NB4 (cell line): ENCODE measurements at places on chromosomes 6 and 20.

DNA sequence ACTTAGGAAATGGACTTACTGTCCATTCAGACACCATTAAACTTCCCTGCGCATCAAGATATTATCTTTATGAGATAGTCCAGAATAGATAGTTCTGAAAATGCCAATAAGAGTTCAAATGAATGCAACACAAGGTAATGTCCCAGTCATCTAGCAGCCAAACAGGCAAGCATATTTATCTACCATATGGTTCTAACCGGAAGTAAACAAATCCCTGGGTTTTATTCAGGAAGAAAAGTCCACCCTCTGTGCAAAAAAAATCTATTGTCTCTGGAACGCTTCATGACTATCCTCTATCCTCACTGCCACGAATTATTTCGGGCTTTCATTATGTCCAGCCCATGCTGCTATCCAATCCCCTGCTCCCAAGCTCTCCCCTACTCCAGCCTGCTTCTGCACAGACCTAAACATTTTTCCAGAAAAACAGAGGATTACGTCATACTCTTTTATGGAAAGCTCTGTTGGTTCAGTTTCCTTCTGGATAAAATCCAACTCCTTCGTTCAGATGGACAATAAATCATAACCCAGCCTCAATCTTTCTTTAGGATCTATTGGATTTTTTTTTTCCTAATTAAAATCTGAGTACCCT is 11.4 kb downstream of the PPIL6 start:
- no peak for DNase-seq

GRCh38 chr6:32984622-32985389 is 16.4 kb downstream of the BRD2 start:
- peak; percentile 91 for DNase-seq

- DNase-seq: peak; percentile 70
Measured at GRCh38 chr6:29490055-29490454, 2.3 kb upstream of the MAS1L start.

GRCh38 chr20:58256307-58256706 is 27.9 kb upstream of the ANKRD60 start:
- DNase-seq: no peak

DNA sequence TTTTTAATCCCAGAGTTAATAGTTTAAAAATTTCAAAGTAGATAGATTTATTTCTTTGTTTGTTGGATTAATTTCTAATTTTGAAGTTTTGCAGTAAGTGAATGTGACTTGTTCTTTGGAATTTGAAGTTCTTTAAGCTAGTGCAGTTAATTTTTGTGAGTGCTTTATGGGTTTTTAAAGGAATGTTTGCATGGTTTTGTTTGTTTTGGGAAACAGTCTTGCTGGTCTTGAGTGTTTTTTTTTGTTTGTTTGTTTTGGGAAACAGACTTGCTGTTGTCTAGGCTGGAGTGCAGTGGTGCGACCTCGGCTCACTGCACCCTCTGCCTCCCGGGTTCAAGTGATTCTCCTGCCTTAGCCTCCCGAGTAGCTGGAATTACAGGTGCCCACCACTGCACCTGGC is 9.5 kb downstream of the PANK2 start:
- no peak for DNase-seq

GRCh38 chr20:60354024-60354580 is 395.9 kb downstream of the CDH26 start:
- no peak for DNase-seq

DNA sequence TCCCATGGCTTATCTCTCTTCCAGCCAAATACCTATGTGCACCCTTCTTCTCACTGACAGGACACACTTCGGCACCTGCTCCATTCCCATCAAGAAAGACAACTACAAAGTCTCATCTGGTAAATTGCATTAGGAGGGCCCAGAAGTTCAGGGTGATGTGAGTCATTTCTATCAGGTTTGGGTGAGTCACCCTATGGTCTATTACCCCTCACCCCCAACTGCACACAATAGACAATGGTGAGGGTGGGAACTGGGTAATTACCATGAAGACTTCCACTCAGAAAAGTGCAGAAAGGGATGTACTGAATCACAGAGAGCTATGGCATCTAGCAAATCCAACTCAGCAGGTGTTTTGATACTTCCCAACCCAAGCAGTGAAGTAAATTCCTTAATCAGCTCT is 54.8 kb downstream of the OPN5 start:
- no peak for DNase-seq

GRCh38 chr6:34018961-34019606 is 126.8 kb downstream of the GRM4 start:
- no peak for DNase-seq

GRCh38 chr6:84854811-84855400 is 90.5 kb upstream of the TBX18 start:
- DNase-seq: no peak

DNA sequence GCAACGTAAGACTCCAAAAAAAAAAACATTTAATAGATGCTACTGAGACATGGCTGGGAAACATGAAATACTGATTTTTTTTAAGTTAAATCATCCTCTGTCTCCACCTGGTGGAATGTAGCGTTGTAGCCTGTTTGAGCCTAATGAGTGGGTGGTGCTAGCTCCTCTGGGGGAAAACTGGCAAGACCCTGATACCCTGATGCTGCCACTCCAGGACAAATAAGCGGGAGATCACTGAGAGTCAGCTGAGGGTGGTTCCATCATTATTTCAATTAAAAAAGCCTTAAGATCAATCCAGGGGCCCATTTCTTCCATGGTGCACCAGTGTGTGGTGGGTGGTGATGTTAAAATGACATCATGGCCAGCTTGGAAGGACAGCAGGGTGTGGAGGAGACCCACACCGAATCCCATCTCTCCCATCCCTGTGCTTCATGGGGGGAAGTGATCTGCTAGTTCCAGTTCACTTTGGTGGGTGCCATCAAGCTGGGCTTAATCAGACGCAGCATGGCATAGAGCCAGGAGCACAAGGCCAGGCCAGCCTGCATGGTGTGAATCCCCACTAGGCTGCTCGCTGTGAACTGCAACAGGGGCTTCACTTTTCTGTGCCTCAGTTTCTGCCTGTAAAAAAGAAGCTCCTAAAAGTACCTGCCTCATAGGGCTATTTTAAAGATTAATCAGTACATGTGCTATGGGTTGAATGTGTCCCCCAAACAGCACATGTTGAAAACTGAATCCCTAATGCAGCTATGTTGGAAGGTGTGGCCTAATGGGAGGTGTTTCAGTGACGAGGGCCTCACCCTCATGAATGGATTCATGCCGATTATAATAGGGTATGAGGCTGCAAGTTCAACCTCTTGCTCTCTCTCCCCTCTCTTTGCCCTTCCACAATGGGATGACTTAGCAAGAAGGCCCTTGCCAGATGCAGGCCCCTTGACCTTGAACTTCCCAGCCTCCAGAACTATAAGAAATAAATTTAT is 13.0 kb upstream of the MRPS10 start:
- DNase-seq: no peak

- DNase-seq: no peak
Measured at GRCh38 chr20:24705486-24705885, 236.1 kb downstream of the SYNDIG1 start.

GRCh38 chr6:106757267-106757666 is 127.9 kb downstream of the QRSL1 start:
- DNase-seq: no peak

- no peak for DNase-seq
Measured at GRCh38 chr6:5506597-5506996, 245.3 kb downstream of the FARS2 start.

DNA sequence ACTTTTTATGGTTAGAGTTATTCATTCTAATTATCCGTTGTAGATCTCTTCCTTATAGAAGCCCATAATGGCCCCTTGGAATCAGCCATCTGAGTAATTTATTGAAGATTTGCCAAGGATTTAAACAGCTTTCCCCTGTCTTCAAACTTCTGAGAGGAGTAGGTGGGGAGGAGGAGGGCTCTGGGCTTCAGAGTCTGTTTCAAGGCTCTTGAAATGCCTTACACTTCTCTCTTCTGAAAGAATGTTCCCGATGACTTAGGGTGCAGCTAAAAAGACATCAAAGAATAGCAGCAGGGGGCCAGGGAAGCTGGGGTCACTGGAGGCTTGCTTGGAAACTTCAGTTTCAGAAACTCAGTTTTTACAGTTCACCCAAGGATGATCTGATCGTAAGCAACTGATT is 165.3 kb downstream of the ZDHHC14 start:
- no peak for DNase-seq

- no peak for DNase-seq
Measured at GRCh38 chr20:44698351-44698750, 16.8 kb upstream of the CCN5 start.

DNA sequence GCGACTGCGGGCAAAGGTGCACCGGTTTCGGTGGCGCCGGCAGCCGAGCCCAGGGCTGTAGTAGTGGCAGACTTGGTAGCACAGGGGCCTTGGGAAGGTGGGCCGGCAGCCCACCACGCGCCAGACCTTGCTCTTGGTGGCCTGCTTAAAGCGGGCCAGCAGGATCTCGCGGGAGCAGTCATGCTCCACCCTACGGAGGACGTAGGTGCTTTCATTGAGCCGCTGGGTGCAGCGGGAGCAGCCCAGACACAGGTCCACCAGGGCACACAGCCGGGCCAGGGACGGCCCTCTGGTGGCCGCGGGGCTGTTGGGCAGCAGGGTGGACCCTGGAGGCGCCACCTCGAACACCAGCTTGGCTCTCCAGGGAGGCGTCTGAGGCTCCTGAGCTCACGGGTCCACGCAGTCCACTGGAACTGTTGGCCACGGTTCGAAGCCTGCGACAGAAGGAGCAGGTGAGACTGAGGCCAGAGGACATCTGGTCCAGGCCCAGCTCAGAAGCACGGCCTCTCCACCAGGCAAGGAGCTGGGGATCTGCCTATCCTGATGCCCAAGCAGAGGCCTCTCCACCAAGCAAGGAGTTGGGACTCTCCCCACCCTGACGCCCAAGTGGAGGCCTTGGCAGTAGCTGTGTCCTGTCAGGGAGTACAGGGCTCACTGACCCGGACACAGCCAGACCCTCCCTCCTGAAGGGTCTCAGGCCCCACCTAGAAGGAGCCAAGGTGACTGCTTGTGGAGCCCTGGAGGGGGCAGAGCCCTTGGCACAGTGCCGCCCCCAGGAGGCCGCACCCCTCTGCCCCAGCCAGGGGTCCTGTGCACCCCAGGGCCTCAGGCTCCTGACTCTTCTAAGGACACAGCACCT is 1.0 kb downstream of the HELZ2 start:
- DNase-seq: no peak

- DNase-seq: no peak
Measured at GRCh38 chr20:63124092-63124781, 91.7 kb downstream of the YTHDF1 start.

- peak; percentile 80 for DNase-seq
Measured at GRCh38 chr6:33761922-33762629, 15.4 kb upstream of the IP6K3 start.

- DNase-seq: no peak
Measured at GRCh38 chr6:11202513-11203305, 29.8 kb downstream of the NEDD9 start.

- DNase-seq: peak; percentile 76
Measured at GRCh38 chr20:34642009-34642408, 34.9 kb downstream of the PIGU start.

DNA sequence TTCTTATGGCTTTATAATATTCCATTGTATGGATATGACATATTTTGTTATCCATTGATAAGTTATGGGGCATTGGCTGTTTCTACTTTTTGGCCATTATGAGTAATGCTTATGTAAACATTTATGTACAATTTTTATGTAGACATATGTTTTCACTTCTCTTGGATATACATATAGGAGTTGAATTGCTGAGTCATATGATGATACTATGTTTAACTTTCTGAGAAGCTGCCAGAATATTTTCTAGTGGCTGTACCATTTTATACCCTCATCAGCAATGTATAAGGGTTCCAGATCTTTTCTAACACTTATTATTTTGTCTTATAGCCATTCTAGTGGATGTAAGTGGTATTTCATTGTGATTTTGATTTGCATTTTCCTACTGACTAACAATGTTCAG is 23.1 kb downstream of the OTOR start:
- DNase-seq: no peak

GRCh38 chr6:156125844-156126243 is 651.3 kb upstream of the ARID1B start:
- no peak for DNase-seq

DNA sequence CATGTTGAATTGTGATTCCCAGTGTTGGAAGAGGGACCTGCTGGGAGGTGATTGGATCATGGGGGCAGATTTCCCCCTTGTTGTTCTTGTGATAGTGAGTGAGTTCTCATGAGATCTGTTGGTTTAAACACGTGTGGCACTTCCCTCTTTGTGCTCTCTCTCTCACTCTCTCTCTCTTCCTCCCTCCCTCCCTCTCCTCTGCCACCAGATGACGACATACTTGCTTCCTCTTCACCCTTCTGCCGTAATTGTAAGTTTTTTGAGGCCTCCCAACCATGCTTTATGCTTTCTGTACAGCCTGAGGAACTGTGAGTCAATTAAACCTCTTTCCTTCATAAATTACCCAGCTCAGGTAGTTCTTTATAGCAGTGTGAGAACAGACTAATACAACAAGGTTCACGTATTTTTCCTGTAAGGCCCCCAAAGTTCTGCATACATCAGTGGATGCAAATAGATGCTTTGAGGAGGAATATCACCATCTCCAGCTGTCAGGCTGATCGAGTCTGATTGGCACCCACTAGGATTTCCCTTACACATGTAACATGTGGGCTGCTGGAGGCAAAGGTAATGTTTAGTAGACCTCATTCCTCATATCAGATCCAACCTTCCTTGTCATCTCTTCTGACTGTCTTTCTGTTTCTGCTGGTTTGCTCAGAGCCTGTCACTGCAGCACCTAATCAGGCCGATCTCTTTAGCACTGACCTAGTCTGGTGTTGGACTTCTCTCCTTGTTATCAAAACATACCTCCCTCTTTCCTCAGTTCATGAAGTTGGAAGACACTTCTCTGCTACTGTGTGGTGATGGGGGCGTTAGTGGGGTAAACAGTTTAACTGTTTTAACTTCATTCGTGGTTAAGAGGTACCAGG is 54.3 kb upstream of the BACH2 start:
- peak; percentile 89 for DNase-seq

GRCh38 chr6:22970004-22970403 is 400.6 kb downstream of the HDGFL1 start:
- DNase-seq: no peak

GRCh38 chr6:132133736-132134445 is 182.7 kb upstream of the CCN2 start:
- no peak for DNase-seq
